ENCODE measurements at places on chromosomes 3 and 15. TPM values are rescaled to one million over a fixed set of nuclear protein-coding genes. Genes with fewer than 3 reads are reported as not detected.
A peak's percentile ranks its signal among the peaks of the same experiment; 100 is the strongest.

SNTN gene
- not detected for total RNA-seq

ST3GAL6 gene
- not detected for total RNA-seq

TIGIT gene
- not detected for total RNA-seq

OR5H6 gene
- not detected for total RNA-seq

DNA sequence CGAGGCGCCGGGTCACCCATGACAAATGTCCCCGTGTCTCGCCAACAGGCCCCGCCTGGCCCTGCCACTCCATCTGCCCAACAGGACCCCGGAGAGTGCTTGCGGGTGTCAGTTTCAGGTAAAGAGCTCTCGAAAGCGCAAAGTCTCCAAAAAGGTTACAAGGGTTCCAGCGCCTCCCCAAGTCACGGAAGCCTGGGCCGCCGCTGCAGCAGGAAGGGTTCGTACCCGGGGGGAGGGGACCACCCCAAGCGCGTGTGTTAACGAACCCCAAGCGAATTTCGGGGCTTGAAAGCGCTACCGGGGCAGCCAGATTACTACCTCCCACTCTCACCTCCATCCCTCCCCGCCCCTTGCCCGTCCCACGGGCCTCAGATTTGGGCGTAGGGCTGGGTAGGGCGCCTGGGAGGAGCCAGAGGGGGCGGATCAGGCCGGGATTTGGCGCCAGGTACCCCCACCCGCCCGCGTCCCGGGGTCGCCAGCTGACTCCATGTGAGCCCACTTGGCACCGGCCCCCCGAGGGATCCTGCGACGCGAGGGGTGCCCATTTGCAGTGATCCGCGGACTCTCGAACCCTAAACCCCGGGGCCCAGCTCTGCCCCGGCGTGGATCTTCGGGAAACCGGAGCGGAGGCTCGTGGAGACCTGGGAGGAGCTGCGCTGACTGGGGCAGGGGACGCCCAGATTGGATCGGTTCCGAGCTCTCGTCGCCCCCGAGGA lies 85.9 kb downstream of the NR2F2 start:
- DNase-seq = no peak

- no peak for DNase-seq
Observed at GRCh38 chr15:36472672-36473071, 106.8 kb upstream of the CDIN1 start.

DNA sequence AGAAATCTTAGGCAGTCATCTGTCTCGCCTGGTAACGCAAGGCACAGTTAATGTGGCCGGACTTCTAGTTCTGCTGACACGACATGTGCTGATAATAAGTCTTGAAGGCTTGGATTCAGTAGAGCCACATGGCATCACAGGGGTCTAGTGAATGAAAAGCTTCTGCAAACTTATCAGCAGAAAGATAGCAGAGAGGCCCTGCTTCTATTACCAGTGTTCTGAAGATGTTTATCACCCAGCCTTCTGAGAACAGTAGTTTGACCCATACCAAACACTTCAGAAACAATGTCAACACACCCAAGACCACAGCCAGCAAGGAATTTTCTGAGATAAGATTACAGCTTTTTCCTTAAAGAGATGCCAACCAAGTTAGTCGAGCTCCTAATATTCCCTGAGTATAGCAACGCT lies 102.7 kb upstream of the UMPS start:
- peak; percentile 50 for DNase-seq

CKMT1B gene
- not detected for total RNA-seq

DNA sequence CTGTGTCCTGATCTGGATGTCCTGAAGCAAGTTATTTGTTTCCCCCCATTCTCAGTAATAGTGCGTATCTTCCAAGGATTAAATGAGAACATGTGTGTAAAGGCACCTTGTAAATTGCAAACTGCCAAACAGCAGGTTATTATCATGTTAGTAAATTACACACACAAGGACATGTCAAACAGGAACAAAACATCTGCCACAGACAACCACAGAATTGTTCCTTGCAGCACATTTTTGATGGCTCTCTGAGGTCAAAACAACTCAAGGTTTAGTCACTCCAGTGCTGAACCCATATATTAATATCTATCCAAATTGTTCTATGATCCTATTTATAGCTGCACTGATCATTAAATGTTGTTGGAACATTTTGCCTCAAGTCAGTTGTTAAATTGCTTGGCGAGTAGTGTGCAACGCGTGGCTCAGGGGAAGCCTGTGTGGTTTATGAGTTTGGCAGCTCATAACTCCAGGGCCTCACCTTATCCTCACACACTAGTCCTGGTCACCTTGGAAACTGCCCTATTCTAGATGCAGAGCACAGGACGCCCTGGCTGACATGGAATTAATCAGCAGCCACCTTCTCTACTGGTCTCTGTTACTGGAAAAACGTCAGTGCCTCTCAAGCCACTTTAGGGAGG lies 46.3 kb upstream of the CDV3 start:
- DNase-seq = no peak

GRCh38 chr15:38706956-38707355 lies 142.3 kb upstream of the RASGRP1 start:
- no peak for DNase-seq

DNA sequence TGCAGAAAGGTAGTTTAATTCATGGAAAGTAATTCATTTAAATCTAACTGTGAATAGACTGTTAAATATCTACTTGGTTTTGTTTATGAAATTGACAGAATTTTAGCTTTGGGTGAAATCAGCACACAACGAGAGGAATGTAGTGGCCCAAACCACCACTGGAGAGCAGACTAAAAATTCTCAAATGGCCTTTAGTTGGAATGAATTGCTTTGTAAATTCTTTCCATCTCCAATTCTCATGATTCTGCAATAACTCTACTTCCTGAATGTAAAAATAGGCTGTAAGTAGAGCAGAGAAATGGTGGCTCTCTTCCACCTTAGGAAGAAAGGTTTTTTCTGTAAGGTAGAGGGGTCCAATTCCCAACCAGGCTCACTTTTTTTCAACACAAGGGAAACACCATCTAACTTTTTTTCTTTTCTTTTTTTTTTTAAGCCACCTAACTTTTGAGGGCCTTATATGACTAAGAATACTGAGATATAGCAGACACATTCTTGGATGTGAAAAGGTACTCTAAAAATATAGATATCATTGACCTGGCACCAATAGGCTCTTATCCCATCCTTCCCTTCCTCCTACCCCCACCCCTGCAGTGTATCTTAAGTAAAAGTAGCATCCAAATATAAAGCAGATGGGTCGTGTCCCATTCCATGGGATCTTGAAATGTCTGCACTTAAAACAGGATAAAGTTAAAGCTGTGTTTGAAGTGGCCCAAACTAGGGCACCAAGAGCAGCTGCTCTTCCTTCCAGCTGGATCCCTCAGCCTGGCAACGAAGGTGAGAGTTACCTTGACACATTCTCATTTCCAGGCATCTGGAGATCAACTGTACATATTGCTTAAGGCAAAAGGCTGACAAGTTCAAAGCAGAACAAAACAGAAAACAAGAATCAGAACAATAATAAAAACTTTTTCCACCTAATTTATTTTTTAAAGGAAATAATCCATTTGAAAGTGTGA lies 194.1 kb downstream of the TPRG1 start:
- no peak for DNase-seq

GRCh38 chr3:71659864-71660591 lies 65.2 kb downstream of the EIF4E3 start:
- DNase-seq = no peak

DNA sequence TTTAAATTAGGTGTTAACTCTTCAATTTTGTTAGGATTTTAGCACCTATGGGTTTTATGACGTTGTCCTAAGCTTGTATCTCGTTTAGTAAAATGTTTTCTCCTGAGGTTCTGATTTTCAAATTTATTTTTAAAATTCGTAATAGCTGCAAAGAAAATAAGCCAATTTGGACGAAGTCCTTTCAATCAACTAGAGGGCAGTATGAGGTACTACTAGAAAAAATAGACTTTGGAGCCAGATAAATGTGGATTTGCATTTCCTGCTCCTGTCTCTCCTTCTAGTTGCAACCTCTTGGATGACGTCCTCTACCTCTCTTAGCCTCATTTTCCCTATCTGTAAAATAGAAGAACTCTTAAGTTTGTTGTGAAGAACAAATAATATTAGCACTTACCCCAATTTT lies 81.1 kb downstream of the SLTM start:
- DNase-seq = no peak

GRCh38 chr3:16252988-16253387 lies 11.8 kb downstream of the DPH3 start:
- no peak for DNase-seq

SOX14 gene
- total RNA-seq = not detected

ZNF662 gene
- not detected for total RNA-seq

DNA sequence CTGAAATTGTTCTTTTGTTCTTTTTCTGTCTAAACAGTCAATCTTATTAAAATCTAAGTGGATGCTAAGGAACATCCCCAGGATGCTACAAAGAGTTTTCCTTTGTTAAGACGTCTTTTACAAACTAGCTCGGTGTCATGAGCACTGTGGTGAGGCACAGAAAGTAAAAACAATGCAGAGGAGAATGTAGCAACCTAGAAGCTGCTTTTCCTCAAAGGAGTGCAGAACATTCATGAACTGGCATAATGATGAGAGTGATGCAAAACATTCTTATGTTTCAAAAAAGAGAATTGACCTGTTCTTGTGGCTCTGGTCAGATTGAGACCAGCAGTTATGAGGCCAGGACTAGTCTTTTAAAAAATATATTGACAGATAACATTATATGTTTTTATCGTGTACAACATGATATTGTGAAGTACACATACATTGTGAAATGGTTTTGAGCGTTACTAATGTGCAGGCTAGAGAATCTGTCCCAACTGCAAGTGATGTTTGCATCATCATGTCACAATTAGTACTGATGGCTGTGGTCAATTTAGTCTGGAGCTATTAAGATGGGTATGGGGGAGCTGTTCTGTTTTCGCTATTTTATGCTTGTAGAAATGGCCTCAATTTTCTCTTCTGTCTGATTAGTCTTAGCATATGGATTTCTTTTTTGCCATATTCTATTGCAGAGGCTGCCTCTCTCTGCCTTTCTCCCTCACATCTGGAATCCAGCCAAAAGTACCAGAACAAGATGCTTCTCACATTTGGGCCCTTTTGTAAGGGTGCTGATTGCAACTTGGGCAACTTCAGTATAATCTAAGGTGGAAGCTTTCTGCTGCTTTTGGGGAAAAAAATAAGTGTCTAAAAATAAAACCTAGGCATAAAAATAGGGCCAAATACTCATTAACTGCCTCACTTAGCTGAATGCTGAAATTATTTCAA lies 50.2 kb downstream of the HHLA2 start:
- no peak for DNase-seq

DNA sequence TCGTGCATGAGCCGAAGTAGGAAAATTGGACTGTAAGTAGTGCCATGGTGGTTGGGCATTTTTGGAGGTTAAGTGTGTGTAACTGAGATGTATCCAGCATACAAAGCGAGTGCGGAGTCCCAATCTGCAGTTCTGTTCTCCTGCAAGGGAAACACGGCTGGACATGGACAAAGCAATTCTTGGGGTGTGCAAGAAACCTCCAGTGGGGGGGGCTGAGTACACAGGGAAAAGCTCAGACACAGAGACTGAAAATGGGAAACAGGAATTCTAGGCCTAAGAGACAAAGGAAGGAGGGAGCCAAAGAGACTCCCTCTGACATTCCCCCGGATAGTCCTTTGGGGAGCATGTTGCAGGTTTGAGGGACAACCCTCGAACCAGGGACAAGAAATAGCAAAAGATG lies 83.2 kb upstream of the PLSCR4 start:
- DNase-seq = peak; percentile 6

THAP10 gene
- total RNA-seq = 5.2 TPM

DNA sequence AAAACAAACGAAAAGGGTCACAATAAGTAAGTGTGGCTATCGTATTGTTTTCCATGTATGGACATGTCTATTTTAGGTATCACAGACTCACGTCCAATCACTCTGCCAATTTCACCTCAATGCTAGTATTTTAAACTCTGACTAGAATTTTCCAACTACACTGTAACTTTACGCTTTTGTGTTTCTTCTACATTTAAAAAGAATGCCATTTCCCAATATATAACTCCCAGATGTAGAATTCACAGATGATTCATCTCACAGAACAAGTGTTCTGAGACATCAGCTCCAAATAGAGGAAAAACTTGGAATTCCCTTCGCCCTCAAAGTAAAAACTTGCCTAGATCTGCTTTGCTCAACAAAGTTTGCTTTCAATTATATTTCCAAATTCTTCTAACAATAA lies 14.2 kb downstream of the LRIG1 start:
- DNase-seq = peak; percentile 58

PRR20G gene
- not detected for total RNA-seq

- no peak for DNase-seq
Observed at GRCh38 chr3:14497321-14497720, 42.8 kb downstream of the GRIP2 start.

LSAMP gene
- total RNA-seq = not detected

PDZRN3 gene
- 18.0 TPM for total RNA-seq

DNA sequence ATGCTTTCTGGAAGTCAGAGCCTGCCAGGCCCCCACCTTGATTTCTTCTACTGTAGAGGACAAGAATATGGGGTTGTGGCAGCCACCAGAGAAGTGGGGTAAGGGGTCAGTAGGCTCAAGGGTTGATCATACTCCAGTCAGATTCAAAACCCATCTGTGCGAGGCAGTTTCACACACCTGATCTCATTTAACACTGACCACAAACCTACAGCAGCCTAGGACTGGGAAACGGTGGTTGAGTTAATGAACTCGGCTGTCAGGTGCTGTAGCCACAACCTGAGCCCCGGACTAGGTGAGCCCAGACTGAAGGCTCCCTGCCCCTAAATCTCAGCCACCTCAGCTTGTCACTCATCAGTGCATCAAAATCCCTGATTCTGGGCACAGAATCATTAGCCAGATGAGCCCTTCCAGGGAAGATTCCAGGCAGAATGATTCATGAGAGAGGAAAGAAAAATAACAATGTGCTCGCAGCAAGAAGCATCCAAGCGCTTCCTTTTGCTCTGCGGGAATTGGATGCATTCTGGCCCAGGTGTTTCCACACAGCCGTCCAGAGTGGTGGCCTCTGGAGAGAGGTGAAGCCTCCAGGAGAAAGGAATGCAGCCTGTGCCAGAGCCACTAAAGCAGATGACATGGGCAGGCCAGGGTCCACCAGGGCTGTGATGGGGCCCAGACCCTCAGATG lies 102.1 kb downstream of the SRGAP3 start:
- no peak for DNase-seq

GP9 gene
- not detected for total RNA-seq

TF gene
- total RNA-seq = under 0.01 TPM

APOD gene
- 0.38 TPM for total RNA-seq

GRCh38 chr15:97761110-97761509 lies 199.4 kb upstream of the ARRDC4 start:
- DNase-seq = no peak

P2RY1 gene
- not detected for total RNA-seq

DNA sequence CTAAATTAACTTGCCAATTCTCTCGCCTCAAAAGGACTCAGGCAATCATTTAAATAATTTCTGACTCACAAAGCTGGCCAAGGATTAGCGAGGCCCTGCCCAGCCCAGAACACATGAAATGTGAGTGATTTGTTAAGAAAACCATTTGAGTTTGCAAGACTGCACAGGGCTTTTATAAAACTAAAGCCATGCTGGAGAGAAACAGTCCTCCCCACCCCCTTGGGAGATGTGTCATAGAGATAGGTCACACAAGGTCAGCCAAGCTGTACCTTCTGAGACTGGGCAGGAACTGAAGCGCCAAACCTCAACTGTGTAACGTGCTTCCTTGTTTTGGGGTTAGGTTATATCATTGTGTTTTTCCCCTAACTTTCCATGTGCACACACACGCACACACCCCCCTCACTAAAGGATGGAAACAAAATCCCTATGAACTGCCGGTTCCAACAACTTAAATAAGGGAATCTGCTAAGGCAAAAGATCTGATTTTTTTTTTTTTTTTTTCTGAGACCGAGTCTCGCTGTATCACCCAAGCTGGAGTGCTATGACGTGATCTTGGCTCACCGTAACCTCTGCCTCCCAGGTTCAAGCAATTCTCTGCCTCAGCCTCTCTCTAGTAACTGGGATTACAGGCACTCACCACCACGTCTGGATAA lies 8.1 kb downstream of the SPATA12 start:
- peak; percentile 51 for DNase-seq

DLG1 gene
- 64.8 TPM for total RNA-seq

SNX22 gene
- not detected for total RNA-seq

Data from HFFc6 (cell line).